Stimulated activated effector memory CD8-positive, alpha-beta T cell treated with anti-CD3 and anti-CD28 coated beads, Interleukin-12 subunit alpha, Interleukin-12 subunit beta, amount 100 ng/mL, for 72 hours (primary cell): ENCODE measurements at places on chromosomes 16 and 17.

- DNase-seq: no peak
Observed at GRCh38 chr16:65624229-65624628, 502.4 kb upstream of the CDH11 start.

DNA sequence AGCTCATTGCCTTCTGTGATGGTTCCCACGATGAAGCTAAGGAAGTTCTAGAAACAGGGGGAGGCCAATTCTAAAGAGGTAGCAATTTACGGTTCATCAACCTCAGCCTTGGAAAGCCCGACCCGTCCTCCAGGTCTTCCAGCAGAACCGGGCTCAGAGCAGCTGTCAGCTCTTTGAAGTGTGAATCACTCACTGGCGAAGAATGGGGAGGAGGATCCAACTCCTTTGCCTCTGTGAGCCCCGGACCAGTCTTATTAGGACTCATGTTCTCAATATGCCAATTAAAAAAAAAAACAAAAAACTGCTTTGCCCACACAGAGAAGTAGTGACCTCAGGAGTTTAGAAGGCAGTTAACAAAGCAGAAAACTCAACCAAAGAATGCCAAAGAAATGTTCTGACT, 31.4 kb downstream of the STX8 start:
- DNase-seq: no peak

DNA sequence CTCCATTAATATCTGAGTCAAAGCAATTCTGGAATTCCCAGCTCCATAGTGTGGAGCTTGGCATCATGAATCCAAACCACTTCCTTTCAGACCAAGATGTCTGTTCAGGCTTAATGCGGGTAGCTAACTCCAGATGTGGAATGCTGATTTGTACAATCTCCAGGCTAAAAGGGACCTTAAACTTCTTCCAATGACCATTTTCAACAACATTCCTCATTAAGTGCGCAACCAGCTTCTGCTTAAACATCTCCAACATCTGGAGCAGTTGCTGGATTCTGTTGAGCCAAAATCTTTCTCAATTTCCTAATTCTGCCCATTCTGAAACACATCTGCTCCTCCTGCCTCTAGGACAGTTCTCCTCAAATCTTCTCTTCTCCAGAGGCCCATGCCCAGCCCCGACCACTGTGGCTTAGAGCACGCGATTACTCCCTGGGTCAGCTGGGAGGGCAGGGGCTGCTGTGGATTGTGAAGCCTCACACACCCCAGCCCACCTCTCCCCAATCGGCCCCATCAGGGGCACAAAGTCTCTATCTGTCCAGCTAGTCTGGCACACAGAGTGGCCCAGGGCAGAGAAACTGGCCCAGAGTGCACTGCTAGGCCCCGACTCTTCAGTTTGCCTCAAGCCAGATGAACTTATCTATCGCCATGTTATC, 36.2 kb downstream of the ASPA start:
- DNase-seq: no peak

- no peak for DNase-seq
Observed at GRCh38 chr17:79988185-79988971, 47.3 kb downstream of the TBC1D16 start.

- no peak for DNase-seq
Observed at GRCh38 chr16:53792161-53792951, 88.4 kb downstream of the FTO start.

DNA sequence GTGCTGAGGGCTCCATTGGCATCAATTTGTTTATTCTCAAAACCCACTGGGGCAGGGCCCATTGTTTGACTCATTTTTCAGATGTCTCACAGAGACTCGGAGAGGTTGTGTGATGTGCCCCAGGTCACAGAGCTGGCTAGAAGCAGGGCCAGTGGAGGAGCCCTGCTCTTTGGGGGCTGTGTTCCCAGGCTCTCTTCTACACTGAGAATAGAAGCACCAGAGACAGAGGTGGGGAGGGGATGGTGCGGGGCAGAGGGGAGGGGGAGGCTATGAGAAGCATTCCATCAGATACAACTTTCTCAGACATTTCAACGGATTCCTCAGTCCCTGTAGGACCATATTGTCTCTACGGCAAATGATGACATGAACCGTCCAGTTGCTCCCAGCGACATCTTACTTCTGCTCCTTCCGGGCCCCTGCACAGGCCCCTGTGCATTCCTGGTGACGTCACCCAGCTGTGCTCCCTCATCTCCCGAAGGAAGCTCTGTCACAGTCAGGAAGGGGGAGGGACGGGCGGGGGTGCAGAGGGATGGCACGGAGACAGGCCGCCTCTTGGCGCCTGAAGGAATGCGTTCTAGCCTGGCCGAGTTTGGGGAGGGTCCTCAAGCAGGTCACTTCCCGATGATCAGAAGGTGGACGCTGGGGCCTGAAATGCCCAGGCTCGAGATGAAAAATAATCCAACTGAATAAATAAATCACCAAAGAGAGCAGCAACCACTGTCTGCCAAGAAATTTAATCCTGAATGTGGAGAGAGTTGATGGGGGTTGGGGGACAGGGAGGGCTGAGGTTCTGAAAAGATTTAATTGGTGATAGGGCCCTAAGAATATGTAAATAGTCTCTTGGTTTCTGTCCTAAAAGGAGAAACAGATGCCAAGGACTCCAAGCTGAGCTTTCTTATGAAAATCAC, 114.1 kb downstream of the NOG start:
- DNase-seq: no peak
